C1 segment of cervical spinal cord (tissue), 14 donors: ENCODE measurements at places on chromosomes 12 and 14.

DNA sequence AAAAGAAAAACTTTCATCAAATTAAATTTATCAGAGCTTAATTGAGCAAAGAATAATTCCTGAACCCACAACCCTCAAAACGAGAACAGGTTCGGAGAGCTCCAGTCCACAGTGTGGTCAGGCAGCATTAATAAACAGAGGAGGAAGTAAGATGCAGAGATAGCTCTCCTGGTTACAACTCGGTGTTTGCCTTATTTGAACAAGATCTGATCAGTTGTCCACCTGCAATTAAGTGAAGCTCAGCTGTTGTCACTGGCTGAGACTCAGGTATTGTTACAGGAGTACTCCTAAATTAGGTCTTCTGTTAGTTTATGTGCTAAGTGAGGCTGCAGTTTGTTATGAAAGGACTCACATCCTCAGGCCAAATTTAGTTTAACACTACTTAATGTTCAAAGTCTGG is 451.4 kb upstream of the PDE3A start:
- no peak for DNase-seq

DNA sequence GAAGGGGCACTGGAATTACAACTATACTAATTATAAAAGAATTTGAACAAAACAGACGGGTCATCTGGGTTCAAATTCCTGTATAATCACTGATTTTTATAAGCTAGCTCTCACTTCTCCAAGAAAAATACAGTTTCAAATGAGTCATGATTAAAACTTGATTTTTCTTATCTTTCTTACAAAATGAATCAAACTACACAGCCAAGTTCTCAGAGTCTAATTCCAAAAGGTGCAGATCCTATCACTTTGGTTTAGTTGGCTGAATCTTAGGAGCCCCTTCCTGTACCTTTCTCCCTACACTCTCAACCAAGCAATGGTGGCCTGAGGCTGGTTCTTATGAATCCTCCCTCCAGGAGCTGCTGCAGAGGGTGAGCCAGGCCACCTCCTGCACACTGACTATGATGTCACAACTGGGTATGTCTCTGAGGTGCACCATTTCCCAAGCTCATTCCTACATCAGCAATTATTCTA is 43.8 kb upstream of the BMP4 start:
- no peak for DNase-seq

DNA sequence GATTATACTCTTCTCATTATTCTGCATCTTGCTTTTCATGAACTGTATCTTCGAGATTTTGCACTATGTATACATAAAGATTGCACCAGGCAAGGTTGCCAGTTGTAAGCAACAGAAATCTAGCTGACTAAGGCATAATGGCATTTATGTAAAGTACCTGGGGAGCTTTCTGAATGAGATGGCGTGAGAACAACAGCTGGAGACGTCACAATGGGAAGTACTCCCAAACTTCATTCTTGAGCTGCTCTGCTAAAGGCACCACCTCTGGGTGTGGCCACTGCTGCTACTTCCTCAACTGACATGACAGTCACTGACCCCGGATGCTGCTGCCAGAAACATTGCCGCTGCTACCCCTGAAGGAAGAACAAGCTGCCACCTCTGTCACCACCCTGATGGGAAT is 220.7 kb downstream of the NOVA1 start:
- no peak for DNase-seq

- DNase-seq: no peak
Observed at GRCh38 chr14:94568186-94568585, 6.9 kb downstream of the SERPINA4 start.

DNA sequence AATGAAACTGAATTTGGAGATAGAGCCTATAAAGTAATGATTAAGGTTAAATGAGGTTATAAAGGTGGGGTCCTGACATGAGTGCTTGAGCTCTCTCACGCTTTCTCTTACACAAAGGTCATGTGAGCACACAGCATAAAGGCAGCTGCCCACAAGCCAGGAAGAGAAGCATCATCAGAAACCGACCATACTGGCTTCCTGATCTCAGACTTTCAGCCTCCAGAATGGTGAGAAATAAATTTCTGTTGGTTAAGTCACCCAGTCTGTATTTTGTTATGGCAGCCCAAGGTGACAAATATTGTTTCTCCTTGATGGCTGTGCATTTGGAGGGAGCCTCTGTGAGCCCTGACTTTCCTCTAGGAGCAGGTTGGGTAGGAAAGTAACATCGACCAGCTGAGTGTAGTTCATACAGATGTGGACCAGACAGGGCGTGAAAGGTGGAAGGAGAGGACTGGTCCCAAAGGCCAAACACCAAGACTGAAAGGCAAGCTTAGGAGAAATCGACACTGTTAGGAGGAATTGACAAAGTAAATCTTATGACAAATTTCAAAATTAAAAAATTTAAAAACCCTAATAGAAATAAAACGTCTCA is 97.6 kb upstream of the SLC38A2 start:
- DNase-seq: no peak

- no peak for DNase-seq
Observed at GRCh38 chr12:124667506-124668326, 100.3 kb upstream of the NCOR2 start.

GRCh38 chr12:76489737-76490136 is 69.8 kb downstream of the OSBPL8 start:
- no peak for DNase-seq

- DNase-seq: no peak
Observed at GRCh38 chr14:102511538-102511937, 2.0 kb upstream of the ANKRD9 start.

GRCh38 chr12:12561371-12562015 is 1.2 kb downstream of the DUSP16 start:
- peak; percentile 68 for DNase-seq

GRCh38 chr14:37583358-37584210 is 11.5 kb downstream of the FOXA1 start:
- DNase-seq: no peak

- no peak for DNase-seq
Observed at GRCh38 chr14:103279142-103280025, 54.7 kb upstream of the EIF5 start.

GRCh38 chr14:55707365-55707804 is 127.4 kb downstream of the KTN1 start:
- DNase-seq: no peak

DNA sequence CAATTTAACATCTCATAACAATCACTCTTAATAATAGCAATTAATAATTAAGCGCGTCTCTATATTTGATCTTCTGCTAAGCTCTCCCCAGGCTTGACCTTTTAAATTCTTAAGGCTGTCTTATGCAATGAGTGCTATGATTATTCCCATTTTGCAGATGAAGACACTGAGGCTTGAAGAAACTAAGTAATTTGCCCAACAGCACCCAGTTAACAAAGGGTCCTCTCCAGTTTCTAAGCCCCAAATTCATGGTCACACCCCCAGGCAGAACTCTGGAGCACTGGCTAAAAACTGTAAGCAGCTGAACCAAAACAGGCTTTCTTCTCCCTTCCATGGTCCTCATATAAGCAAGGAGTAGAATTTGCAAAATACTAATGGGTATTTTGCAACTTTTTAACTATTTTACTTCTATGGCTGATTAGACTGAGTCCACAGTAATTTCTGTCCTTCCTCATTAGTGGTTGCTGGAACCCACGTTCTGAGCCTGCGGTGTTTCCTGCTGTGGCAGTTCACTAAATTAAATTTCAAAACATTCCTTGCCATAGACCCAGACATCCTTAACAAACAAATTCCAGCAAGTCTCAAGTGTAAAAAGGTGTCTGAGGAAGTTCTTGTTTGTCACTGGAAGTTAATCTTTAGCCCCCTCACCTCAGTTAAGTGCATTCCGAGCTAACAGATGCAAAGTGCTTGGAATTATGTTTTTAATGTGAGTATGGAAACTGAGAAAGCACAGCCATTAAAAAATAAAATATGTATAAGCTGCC is 76.5 kb downstream of the TMEM132D start:
- no peak for DNase-seq
